T follicular helper cell (primary cell): ENCODE measurements at places on chromosomes 1 and 21.

GRCh38 chr1:228445843-228446650 is 29.4 kb upstream of the TRIM17 start:
- no peak for DNase-seq

DNA sequence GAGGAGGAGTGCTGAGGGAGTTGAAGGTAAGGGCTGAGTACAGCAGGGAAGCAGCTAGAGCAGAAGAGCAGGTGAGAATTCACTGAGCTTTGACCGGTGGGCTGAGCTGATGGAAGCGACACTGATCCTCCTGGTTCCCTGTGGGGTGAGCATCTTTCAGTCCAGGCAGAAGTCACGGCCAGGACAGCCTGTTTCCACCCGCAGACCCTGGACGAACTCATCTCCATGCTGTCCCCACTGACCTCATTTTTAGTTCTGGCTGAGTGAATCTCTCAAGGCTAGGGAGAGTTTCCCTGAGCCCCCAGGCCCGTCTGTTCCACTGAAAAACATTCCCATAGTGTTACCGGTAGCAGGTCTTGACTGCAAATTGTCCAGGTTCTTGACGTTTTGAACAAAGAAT is 31.5 kb downstream of the FAM163A start:
- no peak for DNase-seq

DNA sequence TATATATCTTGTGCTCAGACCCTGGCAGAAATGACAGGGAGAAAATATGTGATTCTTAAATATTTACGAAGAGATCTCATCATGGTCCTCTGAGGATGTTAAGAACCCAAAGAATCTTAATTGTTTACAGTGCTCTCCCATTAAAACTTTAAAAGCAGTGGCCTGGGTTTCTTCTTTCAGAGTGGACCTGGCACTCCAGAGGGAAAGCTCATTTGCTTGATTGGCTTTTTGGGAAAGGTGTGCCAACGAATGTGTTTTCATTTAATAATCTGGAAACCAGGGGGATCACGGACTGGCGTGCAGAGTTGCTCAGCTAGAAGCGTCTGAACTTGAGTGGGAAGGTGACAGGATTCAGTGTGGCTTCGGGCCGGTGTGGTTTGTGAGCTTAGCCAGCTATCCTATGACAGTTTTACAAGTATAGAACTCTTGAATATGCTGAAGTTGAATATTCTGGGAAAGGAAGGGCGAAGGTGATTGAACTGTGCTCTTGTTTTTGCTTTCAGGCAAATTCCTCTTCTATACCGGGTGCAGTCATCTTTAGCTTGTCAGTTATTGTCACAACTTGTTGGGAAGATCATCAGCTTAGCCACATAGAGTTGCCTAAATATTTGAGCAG is 154.8 kb downstream of the C1orf21 start:
- DNase-seq = no peak

- DNase-seq = no peak
These were observed 8.0 kb downstream of the SDHB start for GRCh38 chr1:17045634-17046333.

GRCh38 chr1:19738669-19739068 is 61.0 kb downstream of the TMCO4 start:
- no peak for DNase-seq

- no peak for DNase-seq
These were observed 18.4 kb downstream of the C1orf21 start for GRCh38 chr1:184405094-184405800.

GRCh38 chr1:245448531-245448930 is 293.7 kb downstream of the KIF26B start:
- no peak for DNase-seq

DNA sequence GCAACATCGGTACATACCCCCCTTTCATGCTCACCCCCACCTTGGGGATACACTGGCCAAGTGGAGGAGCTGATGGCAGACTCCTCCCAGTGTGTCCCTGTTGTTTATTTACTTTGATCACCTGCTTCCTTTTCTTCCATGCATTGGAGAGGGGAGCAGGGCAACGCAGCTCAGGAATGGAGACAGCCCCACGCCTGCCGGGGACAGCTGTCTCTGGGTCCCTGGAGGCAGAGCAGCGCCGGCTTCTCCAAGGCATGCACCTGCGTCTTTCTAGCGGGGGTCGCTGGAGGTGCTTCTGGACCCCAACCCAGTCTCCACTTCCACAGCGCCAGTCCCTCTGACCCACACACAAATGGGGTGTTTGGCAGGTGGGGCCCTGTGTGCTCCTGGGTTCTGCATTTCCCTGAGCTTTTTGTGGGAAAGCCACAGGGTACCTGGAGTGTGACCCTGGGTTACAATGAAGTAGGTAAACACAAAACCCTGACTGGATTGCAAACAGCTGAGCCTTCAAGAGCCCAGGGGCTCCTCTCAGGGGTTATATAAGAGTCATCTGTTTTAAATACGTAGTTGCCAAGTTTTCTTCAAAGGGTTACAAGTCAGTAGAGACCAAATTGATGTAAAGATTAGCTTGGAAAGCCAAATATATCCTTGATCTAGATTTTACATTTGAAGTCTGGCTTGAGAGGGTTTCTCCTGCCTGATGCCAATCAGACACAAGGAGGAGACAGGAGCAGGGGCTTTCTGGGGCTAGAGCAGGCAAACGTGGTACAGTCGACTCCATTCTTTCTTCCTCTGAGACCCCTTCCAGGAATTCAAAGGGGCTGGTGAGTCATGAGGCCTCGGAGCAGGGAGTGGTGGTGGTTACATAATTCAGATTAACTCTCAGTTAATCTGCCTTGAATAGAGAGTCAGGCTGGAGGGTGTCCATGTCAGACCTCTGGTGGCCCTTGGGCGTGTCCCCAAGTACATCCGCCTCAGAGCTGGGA is 4.5 kb downstream of the AJAP1 start:
- DNase-seq = no peak

GRCh38 chr21:28235169-28235895 is 757.3 kb downstream of the LTN1 start:
- DNase-seq = no peak

DNA sequence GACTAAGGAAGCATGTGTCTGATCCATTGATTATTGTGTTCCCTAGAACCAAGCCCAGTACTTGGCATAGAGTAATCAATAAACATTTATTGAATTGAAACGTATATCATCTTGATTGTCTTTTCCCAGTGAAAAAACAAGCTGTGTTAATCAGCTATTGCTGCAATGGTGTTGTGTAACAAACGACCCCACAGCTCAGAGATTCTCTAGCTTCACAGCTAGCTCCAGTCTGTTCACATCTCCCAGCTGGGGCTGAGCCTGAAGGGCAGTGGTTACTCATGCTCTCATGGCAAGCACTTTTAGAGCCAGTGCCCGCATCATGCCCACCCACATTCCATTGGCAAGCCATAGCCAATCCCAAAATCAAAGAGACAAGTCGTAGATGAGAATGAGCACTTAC is 237.4 kb upstream of the RAB4A start:
- no peak for DNase-seq

DNA sequence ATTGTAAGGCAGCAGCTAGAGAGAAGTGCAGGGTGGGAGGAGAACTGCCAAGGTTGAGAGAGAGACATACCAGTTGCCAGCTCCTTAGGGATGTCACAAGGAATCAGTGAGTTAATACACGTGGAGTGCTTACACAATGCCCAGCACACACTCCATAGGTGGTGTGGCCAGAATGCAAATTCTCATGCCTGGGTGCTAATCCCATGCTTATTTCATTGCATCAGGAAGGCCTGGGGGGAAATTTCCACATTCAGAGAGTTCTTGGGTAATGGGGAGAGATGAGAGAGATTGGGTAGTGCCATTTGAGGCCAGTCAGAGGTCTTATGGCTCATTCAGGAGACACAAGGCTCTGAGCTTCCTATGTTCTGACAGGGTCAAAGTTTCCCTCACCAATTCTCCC is 38.7 kb downstream of the GJA5 start:
- DNase-seq = no peak

GRCh38 chr1:212367474-212368072 is 47.1 kb downstream of the PACC1 start:
- no peak for DNase-seq

DNA sequence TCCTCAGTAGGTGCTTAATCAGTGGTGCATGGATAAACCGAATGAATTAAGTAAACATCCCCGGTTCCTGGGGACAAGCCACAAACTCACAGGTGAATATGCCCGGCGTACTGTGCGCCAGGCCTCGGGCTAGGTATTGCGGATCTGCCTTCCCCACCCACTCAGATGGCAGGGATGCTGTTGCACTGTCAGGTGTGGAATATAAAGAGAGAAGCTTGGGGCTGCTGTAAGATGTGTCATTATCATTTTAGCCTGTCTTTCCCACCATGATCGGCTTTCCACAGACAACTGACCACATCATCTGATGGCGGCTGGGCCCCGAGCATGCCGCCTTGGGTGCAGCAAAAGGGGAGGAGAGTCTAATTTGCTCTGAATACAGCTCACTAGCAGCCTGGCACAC is 45.4 kb upstream of the LRP8 start:
- no peak for DNase-seq

DNA sequence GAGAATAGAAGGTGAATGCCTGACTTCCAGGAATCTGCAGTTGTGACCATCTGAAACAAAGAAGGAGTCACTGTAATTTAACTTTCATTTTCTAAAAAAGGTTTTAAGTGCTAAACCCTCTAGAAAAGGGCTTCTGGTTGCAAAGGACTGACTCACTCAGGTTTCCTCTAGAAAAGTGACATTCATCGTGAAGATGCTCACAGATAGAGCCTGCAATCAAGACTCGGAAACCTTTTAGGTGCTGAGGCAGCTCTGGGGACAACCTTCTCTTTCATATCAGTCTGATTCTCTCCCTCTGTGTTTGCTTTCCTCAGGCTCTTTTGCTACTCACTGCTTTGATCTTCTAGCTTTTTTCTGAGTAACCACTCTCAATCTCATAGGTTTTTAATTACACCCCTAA is 8.2 kb downstream of the BCL9 start:
- DNase-seq = no peak

- DNase-seq = no peak
These were observed 136.9 kb downstream of the SYT14 start for GRCh38 chr1:210074904-210075303.

- no peak for DNase-seq
These were observed 15.9 kb downstream of the SHISA4 start for GRCh38 chr1:201904579-201904978.

GRCh38 chr1:203217139-203217655 is 12.3 kb downstream of the CHIT1 start:
- DNase-seq = no peak
